ENCODE measurements at places on chromosomes 1 and 21.

DNA sequence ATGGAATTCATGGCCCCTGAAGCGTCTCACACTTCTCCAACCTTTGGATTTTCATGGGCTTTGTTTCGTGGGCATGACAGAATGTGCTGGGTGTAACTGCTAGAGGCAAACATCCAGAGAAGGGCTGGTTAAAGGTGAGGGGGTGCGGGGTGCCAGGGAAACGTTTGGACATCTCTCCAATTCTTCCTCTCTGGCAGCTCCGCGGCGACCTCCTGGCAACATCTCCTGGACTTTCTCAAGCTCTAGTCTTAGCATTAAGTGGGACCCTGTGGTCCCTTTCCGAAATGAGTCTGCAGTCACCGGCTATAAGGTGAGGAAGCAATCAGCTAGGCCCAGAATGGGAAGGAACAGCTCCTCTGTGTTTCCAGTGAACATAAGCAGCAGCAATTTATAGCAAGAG lies 12.0 kb downstream of the TMEM81 start:
- no peak for DNase-seq

DNA sequence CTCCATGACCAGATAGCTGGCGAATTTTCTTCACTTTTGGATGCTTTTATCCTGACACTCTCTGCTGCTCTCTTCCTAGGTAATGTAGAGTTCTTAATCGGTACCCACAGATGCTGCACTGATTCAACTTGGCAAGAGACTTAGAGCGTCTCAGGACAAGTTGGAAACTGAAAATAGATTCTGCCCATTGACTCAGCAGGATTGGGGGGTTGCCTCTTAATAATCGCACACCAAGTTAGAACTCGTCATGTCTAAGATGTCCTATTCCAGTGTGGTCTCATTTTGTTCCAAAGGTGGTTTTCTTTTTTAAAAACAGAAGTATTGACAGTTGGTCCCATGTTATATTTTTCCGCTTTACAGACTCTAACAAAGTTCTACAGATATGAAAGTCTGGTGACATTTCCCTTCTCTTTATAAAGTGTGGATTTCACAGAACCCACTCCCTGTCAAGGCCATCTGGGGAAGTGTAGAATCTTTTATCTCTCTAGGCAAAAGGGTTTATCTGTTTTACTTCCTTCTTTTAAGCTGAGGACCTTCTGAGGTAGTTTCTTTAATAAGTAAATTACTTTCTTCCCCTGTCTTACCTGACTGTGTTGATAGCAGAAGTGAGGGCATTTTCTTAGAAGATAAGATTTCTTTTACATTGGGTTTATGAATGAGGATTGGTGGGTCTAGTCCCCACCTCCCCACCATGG lies 12.1 kb upstream of the DIPK1A start:
- no peak for DNase-seq

DNA sequence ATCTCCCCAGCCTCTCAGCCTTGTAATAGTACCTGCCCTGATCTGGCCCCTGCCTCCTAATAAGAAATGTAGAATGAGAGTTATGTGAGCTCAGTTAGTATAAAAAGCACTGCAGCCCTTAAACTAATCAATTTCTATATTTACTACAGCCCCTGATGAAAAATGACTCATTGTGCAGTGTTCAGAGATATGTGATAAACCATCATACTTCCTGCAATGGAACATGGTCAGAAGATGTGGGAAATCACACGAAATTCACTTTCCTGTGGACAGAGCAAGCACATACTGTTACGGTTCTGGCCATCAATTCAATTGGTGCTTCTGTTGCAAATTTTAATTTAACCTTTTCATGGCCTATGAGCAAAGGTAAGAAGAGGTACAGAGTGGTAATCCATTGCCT lies 176.8 kb upstream of the PDE4B start:
- DNase-seq = no peak

DNA sequence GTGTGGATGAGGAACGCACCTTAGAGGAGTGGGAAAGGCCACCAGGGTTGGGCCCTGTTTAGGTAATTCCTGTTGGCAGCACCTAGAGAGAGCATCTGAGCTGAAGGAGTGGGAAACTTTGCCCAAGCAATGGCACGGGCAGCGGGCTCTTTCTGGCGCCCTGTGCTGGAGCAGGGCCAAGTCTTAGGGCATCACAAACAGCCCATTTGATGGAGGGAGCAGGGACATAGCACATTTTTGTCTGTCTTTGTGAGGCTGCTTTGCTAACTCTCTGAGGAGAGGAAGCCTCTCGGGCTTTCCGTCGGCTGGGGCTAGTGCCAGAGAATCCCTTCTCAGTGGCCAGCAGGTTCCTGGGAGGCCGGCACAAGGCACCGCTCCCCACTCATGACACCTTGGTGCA lies 22.5 kb upstream of the CNTN2 start:
- DNase-seq = no peak

DNA sequence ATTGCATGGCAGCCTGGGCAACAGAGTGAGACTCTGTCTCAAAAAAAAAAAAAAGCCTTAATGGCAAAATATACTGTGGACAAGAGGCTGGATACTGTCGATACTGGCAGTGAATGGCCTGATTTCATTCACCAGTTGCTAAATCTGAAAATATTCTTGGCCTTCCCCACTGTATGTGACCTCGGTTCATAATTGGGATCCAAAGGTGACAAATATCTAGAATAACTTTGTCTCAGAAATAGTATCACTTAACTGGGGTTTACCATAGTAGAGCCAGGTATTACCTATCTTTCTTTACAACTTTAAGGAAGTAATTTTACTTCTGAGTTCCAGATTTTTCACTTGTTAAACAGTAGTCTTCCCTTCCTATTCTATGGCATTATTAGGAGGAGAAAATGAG lies 8.4 kb downstream of the MTF2 start:
- DNase-seq = no peak

DNA sequence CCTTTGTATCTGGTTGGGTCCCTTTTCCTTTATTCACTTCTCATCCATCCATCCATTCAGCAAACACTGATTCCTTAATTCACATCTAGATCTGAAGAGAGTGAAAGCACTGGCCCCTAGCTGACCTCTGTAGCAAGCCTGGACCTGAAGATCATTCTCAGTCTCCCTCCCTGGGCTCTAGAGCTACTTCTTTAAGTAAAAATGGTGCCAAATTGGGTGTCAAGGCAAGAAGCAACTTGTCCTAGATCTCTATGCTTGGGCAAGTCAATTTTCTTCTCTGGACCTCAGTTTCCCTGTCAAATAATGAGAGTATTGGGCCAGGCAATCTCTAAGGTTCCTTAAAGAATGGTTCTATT lies 36.1 kb downstream of the PLXNA2 start:
- no peak for DNase-seq
